DMS79 treated with DMSO at 0.1 percent for 48 hours (cell line): ENCODE measurements at places on chromosomes 13 and 19.

- peak; percentile 82 for DNase-seq
Observed at GRCh38 chr13:98523455-98524102, 53.3 kb downstream of the STK24 start.

DNA sequence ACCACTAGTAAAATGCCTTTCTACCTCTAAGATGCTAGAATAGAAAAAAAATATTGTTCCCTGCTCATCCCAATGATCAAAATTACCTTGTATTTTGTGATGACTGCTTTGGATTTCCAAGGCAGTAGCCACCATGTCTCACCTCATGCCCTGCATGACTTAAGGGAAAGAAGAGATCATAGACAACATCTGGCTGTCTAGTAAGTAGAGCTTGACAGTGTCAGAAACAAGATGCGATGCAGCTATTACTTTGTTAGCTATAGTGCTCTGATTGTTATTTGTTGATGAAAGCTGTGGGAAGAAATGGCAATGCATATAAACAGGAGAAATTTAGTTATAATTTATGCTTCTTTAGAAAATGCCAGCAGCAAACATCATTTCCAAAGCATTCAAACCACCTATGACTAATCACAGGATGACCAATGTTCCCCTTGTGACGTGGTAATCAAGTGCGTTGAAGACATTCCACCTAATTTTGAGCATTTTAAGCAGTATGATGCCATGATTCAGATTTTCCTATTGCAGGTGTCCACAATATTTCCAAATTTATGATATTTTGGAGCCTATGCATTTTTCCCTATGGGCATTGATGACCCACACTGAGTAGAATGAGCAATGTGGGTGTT lies 308.3 kb downstream of the KCNRG start:
- no peak for DNase-seq

DNA sequence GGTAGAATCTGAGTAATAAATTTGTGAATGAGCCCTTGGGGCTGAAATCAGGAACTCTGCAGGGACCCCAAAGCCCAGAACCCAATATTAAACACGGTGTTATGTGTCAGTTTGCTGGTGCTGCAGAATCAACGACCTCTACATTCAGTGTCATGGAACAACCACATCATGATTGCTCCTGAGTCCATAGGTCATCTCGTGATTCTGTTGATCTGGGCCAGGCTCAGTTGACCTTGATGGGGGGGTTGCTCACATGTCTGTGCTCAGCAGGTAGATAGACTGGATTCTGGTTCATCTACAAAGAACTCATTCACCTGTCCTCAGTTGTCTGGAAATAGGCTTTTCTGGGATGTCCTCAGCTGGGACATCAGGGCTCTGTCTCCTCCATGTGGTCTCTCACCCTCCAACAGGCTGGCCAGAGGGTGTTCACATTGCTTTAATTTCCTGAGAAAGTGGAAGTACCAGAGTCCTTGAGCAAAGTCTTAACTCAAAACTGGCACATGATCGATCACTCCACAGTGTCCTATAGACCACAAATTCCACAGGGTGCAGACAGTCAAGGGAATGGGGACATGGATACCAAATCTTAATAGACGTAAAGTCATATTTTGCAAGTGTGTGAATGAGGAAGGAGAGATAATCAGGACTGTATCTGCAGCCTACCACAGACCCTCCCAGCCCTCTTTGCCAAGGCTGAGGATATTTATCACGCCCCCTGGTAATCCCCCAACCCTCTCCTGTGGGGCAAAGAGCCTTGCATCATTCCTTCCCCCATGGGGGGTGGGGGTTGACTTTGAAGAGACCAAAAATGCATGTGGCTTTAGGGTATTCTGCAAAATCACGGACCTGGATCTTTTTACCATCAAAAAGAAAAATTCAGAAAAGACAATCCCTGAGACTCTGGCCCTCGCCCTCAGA lies 39.3 kb upstream of the IGFL1 start:
- no peak for DNase-seq

DNA sequence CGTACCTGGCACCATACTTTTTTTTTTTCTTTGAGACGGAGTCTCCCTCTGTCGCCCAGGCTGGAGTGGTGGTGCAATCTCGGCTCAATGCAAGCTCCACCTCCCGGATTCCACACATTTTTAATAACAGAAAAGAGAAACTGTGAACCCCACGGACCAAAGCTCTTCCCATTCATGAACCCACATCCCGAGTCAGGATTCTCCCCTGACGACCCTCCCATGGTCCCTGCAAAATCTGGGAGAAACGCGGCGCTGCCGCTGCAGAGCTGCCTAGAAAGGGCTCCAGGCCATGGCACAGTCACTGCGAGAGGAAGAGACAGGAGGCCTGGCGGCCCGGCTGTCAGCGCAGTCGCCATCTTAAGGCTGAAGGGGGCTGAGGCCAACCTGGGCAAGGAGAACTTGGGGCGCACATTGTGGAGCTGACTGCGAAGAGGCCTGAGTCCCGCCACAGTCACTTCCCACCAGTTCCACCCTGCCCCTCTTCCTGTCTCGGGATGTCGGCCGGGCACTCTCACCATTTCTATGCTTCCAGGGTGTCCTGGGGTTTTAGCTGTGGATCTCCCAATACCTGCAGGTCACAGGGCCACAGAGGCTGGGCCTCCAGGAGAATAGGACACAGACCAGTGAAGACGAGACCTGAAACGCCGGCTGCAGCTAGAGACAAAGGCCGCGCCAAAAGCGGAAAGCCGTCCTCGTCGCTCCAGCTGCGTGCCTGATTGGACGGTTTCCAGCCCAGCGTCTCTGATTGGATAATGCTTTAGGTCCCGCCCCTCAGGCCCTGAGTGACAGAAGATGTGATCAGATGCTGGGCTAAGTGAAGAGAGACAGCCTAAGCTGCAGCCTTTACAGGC lies 71.0 kb downstream of the ZNF486 start:
- DNase-seq, result no peak

GRCh38 chr19:28632371-28633080 lies 580.4 kb downstream of the UQCRFS1 start:
- no peak for DNase-seq
